ENCODE measurements at places on chromosomes 13 and 19. TPM values are rescaled to one million over a fixed set of nuclear protein-coding genes. Genes with fewer than 3 reads are reported as not detected.
A peak's percentile ranks its signal among the peaks of the same experiment; 100 is the strongest.

Gene PALM
- not detected for polyA plus RNA-seq

Gene NXNL1
- polyA plus RNA-seq, result not detected

Gene SKA3
- polyA plus RNA-seq, result 2.5 TPM

Gene CBLC
- not detected for polyA plus RNA-seq

Gene DACH1
- 0.26 TPM for polyA plus RNA-seq

- H3K4me1 ChIP-seq, result peaks cover 6% of the 10 kb centered on the region
- no peak for DNase-seq
- no peak overlapping the region for H3K4me3 ChIP-seq
- H3K36me3 ChIP-seq, result no peaks in the 10 kb centered on the region
- H3K27me3 ChIP-seq, result no peaks in the 10 kb centered on the region
Observed at GRCh38 chr13:99722338-99722818, 221.1 kb downstream of the TM9SF2 start.

GRCh38 chr19:54439174-54439851 lies 9.7 kb upstream of the LENG8 start:
- no peak overlapping the region for H3K27ac ChIP-seq
- H3K27me3 ChIP-seq, result peaks cover 3% of the 10 kb centered on the region
- no peaks in the 10 kb centered on the region for H3K4me1 ChIP-seq
- H3K36me3 ChIP-seq, result peaks cover 21% of the 10 kb centered on the region
- H3K4me3 ChIP-seq, result no peak overlapping the region

GRCh38 chr19:35673121-35673804 lies 6.9 kb downstream of the UPK1A start:
- peaks cover 9% of the 10 kb centered on the region for H3K27me3 ChIP-seq
- DNase-seq, result no peak
- H3K36me3 ChIP-seq, result no peaks in the 10 kb centered on the region

DNA sequence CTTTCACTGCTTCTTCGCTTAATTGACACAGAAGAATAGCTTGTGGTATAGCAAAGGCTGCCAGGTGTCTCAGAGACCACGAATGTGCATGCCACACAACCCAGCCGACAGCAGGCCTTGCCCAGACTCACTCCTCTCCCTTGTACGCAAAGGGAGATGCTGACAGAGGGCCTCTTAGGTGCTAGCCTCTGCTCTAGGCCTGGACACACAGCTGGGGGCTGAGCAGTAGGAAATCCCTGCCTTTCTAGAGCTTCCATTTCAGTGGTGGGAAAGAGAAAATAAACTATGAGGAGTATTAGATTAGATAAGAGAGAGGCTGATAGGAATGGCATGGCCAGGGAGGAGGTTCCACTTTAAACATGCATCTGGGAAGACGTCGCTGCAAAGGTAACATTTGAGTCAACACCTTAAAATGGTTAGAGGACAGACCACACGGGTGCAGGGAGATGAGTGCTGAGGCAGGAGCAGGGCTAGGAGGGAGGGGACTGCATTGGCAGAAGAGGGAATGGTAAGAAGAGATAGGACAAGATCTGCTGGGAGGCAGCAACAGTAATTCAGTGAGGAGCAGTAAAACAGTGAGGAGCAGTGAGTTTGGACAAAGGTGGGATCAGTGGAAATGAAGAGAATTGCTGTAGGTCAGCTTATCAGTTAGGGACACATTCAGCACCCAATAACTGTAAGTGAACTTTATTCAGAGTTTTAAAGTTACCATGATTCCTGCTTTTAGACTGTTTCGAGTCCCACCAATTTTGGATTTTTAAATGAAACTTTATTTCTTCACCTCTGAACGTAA lies 100.0 kb downstream of the RNF17 start:
- DNase-seq, result no peak
- no peaks in the 10 kb centered on the region for H3K36me3 ChIP-seq
- no peaks in the 10 kb centered on the region for H3K4me1 ChIP-seq

DNA sequence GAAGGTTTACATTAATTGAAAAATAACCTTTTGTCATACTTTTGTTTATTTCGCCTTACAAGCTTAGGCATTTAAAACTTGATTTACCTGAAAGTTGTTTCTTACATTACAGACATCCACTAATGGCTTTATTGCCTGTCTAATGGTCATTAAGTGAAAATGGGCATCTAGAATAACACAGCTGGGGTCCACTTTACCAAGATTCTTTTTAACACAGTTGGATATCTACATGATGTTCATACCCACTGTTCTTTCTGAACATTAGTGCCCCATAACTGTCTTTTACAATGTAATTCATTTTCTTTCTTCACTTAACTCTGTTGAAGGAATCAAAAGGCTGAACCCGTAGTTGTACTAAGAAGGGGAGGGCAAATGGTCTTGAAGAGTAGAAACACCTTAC lies 19.8 kb upstream of the KLHL1 start:
- H3K4me1 ChIP-seq, result no peaks in the 10 kb centered on the region
- H3K36me3 ChIP-seq, result no peaks in the 10 kb centered on the region
- no peak for DNase-seq
- no peak overlapping the region for H3K27ac ChIP-seq

DNA sequence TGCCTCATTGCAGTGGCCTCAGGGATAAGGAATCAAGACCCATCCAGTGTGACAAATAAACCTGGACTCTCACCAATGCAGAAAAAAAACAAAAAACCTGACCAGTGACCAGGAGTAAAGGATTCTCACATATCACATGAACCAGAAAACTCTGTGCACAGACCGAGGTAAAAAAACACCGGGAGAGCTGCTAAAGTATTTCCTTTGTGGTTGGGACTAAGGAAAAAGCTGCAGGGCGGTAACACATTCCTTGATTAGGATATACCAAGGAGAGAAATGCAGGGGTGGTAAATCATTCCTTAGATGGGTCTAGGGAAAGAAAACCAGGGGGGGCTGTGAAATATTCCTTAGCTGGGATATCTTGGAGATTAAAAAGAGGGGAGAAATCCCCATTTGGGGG lies 64.8 kb upstream of the ZNF85 start:
- no peaks in the 10 kb centered on the region for H3K27me3 ChIP-seq
- no peak for DNase-seq
- no peaks in the 10 kb centered on the region for H3K36me3 ChIP-seq
- H3K4me3 ChIP-seq, result no peak overlapping the region
- no peak overlapping the region for H3K27ac ChIP-seq
- no peaks in the 10 kb centered on the region for H3K4me1 ChIP-seq

GRCh38 chr19:42323852-42324654 lies 1.4 kb upstream of the MEGF8 start:
- DNase-seq, result no peak
- peaks cover 27% of the 10 kb centered on the region for H3K4me1 ChIP-seq
- H3K27me3 ChIP-seq, result peaks cover 34% of the 10 kb centered on the region
- no peak overlapping the region for H3K27ac ChIP-seq

DNA sequence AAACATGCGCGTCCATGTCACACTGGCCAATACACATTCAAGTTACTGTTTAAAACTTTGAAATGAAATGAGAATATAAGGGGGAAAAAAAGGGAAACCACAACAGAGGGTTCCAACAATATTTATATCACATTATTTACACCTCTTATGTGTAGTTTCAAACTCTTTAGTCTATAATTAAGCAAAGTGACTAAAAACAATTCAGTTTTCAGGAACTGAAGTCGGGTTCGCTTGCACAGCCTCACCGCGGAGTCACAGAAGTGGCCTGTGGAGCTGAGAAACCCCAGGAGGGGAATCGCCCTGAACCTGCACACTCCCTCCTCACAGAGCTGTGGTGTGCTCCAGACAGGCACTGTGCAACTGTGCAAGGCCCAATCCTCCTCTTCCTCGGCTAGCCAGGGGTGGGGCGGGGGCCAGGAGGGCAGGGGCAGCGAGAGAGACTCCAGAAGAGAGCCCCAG lies 75.9 kb downstream of the STK24 start:
- DNase-seq, result no peak
- peak overlapping the region; percentile 8 for H3K27ac ChIP-seq
- no peak overlapping the region for H3K4me3 ChIP-seq

DNA sequence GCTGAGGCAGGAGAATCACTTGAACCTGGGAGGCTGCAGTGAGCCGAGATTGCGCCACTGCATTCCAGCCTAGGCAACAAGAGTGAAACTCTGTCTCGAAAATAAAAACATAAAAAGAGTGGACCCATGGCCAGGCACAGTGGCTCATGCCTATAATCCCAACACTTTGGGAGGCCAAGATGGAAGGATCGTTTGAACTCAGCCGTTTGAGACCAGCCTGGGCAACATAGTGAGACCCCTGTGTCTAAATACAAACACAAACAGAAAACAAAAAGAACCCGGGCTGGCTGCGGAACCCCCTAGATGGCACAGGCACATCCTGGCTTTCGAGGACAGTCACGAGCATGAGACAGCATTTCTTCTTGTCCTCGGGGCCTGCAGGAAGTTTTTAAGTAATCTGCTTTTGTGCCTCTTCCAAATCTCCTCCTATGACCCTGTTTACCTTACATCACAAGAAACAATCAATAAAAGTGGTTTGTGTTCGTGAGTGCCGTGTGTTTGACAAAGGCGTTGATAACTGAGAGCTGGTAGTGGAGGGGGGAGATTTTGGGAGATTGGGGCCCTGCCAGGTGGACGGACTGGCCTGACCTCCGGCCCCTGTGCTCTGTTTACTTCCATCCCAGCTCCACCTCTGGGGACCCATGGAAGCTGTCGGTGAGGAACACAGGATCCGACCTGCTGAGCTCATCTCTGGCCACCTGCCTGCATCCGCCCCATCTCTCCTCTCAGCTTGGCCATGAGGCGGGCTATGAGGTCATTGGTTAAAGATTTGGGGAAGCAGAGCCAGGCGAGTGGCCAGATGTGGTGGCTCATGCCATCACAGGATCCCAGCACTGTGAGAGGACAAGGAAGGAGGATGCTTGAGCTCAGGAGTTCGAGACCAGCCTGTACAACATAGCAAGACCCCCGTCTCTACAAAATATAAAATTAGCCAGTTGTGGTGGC lies 5.9 kb upstream of the GDF15 start:
- DNase-seq, result peak; percentile 74
- peak overlapping the region; percentile 74 for H3K27ac ChIP-seq
- no peaks in the 10 kb centered on the region for H3K36me3 ChIP-seq
- no peaks in the 10 kb centered on the region for H3K27me3 ChIP-seq

DNA sequence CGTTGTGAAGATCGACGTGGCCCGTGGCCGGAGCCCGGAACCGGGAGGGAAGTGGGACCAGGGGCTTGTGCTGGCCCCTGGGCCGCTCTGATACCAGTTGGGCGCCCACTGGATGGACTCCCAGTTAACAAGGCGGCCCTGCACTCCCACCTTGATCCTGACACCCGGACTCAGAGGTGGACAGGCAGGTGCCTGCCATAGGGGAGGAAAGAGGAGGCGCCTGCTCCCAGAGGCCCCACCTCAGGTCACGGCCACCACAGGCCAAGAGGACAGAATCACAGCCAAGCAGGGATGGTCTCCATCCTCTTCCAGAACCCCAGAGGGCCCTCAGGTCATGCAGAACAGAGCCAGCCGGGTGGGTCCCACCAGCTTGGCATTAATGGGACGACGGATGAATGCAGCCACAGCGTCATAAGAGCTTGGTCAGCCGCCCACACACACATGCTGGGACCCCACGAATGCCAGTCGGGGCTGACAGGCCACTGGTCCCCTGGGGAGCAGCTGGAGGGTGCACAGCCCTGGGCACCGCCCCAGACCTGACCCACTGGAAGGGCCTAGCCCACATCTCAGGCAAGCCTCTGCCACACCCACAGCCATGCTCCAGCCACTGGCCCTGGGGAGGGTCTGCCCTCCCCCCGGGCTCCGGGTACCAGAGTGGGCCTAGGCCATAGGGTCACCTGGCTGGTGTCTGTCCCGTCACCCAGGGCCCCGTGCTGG lies 9.6 kb upstream of the KLF16 start:
- no peaks in the 10 kb centered on the region for H3K27me3 ChIP-seq
- no peak overlapping the region for H3K4me3 ChIP-seq
- H3K27ac ChIP-seq, result no peak overlapping the region
- peaks cover 32% of the 10 kb centered on the region for H3K4me1 ChIP-seq
- no peak for DNase-seq

DNA sequence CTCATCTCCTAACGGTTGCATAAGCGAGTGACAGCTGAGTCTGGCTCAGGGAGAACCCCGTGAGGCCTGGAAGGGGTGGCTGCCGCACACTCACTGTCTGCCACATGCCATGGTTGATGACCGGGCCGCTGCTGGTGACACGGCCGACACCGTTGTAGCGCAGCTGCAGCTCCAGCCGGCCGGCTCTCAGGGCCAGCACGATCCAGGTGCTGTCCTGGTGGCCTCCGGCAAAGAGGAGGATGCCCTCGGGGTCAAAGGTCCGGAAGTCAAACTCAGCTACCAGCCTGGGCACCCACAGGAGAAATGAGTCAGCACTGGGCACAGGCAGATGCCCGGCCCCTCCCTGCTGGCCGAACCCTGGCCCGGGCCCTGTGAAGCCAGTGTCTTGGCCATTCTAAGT lies 31.7 kb downstream of the GAS6 start:
- DNase-seq, result no peak
- no peaks in the 10 kb centered on the region for H3K4me1 ChIP-seq
- H3K27ac ChIP-seq, result no peak overlapping the region
- H3K27me3 ChIP-seq, result no peaks in the 10 kb centered on the region
- no peak overlapping the region for H3K4me3 ChIP-seq
- peaks cover 6% of the 10 kb centered on the region for H3K36me3 ChIP-seq

DNA sequence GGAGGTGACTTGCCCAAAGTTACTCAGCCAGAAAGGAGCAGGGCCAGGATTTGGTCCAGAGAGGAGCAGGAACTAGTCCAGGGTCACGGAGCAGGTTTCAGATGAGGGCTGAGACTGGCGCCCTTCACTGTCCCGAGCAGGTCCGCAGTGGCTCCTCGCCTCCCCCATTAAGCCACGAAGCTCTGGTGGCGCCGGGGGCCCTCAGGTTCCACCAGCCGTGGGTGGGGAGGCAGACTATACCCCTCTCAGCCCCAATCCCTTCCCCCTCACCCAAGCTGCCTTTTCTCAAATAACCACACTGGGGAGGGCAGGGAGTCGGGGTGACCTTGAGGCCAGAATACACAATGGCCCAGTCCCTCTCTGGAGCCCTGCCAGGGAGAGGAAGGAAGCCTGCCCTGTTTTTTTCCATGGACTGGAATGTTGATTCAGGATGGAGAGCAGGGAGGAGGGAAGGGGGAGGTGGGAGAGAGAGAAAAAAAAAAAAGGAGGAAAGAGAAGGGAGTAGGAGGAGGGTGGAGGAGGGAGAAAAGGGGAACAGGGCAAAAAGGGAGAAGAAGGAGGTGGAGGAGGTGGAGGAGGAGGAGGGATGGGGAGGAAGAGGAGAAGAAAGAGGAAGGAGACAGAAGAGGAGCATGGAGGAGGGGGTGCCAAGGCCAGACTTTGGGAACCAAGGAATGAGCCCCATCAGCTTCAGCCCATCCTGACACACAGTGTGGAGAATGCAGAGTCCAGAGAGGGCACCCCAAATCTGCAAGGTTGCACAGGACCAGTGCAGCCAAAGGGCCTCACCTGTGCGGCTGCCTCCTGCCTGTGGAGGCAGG lies 19.7 kb downstream of the CEACAM16 start:
- no peaks in the 10 kb centered on the region for H3K36me3 ChIP-seq
- no peak overlapping the region for H3K4me3 ChIP-seq
- no peak for DNase-seq
- H3K4me1 ChIP-seq, result peaks cover 45% of the 10 kb centered on the region
- H3K27me3 ChIP-seq, result no peaks in the 10 kb centered on the region

DNA sequence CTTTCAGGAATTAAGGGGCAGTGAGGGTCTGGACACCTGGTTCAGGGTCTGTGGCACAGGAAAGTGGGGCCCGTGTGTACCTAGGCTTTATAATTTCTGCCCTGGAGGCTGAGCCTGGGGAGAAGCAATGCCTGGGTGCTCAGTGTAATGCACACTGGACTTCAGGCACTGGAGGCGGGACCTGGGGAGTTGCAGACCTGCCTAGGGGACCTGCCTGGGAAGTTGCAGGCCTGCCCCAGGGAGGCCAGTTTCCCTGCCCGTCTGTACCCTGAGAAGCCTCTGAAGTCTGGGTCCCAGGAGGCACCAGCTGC lies 2.5 kb upstream of the TMEM59L start:
- H3K27me3 ChIP-seq, result peaks cover 86% of the 10 kb centered on the region
- no peaks in the 10 kb centered on the region for H3K4me1 ChIP-seq
- H3K4me3 ChIP-seq, result no peak overlapping the region
- no peaks in the 10 kb centered on the region for H3K36me3 ChIP-seq
- H3K27ac ChIP-seq, result no peak overlapping the region
